ENCODE measurements at places on chromosomes 1 and 21. TPM values are rescaled to one million over a fixed set of nuclear protein-coding genes. Genes with fewer than 3 reads are reported as not detected.

The CD164L2 gene
- polyA plus RNA-seq: not detected

DNA sequence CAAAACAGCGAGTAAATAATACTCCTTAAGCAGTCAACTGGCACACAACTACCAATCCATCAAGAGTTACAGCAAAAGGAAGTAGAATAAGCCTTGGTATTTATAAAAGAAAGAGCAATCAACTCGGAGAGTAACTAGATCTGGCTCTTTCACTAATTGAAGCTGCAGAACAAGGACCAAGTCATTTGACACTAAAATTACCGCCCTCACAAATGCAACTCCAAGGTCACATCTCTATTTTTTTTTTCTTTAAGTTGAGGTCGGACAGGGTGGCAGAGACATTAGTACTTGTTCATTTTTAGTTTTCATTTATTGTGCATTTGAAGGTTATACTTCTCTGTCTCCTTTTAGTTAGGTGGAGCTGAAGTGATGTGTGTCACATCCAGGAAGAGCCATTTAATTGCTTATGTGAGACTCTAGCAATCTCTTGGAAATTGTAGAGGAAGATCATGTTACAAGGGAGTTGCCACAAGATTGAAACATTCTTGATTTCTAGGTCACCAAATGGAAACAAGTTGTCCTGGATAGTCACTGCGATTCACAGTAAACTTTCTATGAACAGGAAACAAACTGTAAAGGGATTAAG lies 138.1 kb upstream of the ADAMTS5 start:
- no peak for DNase-seq

- DNase-seq: no peak
Observed at GRCh38 chr1:236491469-236492136, 32.2 kb upstream of the LGALS8 start.

GRCh38 chr1:228794173-228794572 lies 58.9 kb downstream of the RHOU start:
- no peak for DNase-seq

DNA sequence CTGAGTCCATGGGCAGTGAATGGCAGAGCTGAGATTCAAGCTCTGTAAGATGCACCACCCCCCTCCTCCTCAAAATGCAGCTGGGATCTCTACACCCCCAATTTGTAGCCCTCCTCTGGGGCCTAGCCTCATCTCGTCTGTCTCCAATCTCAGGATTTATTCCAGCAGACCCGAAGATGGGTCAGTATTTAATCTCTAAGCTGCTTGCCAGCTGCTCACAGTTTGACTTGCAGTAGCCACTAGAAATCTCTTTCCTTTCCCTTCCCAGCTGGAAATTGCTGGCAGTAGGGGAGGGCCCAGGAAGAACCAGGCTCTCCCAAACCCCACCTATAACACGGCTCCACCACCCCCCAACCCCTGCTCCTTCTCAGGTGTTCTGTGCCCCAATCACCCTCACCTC lies 1.5 kb downstream of the LACTBL1 start:
- DNase-seq: no peak

GRCh38 chr1:98557895-98558294 lies 103.6 kb upstream of the SNX7 start:
- no peak for DNase-seq

The CDA gene
- polyA plus RNA-seq: 2.1 TPM

DNA sequence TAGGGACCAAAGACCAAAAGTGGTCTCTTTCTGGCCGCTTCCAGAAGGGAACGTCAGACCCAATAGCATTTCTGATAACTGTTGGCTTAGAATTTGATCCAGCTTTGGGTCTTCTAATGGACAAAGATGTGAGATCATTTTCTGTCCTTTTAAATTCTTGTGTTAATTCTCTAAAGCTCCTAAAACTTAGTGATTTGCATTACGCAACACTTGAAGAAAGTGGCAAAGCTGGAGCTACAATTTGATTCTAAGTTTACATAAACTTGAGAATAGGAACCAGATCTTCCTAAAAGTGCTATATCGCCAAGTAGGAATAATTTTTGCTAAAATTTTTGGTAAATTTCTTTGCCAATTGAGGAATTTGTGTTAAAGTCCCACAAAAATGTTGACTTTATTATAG lies 21.6 kb upstream of the PLA2G4A start:
- DNase-seq: no peak

DNA sequence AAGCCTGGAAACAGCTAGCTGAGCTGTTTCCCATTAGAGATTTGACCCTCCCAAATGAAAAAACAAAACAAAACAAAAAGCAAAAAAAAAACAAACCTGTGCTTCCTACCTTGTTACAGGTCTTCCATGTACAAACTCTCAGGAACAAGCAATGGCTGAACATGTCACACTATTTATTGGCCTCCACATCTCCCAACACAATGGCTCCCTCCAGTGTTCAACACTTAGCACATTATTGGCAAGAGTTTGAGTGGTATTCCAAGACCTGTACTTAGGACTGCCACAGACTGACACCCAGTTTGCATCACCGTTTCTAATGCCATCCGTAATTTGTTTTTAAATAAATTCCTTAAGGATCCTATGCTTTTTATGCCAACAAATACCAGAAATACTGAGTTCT lies 195.0 kb upstream of the OLFM3 start:
- peak; percentile 75 for DNase-seq

The SLC5A9 gene
- 26.5 TPM for polyA plus RNA-seq

- no peak for DNase-seq
Observed at GRCh38 chr1:28056129-28056925, 32.1 kb downstream of the EYA3 start.

GRCh38 chr1:12168451-12169160 lies 1.8 kb downstream of the TNFRSF1B start:
- no peak for DNase-seq

The CYB561D1 gene
- 4.8 TPM for polyA plus RNA-seq

The TDRD10 gene
- polyA plus RNA-seq: not detected

- DNase-seq: no peak
Observed at GRCh38 chr1:166902279-166902678, 26.2 kb upstream of the TADA1 start.

DNA sequence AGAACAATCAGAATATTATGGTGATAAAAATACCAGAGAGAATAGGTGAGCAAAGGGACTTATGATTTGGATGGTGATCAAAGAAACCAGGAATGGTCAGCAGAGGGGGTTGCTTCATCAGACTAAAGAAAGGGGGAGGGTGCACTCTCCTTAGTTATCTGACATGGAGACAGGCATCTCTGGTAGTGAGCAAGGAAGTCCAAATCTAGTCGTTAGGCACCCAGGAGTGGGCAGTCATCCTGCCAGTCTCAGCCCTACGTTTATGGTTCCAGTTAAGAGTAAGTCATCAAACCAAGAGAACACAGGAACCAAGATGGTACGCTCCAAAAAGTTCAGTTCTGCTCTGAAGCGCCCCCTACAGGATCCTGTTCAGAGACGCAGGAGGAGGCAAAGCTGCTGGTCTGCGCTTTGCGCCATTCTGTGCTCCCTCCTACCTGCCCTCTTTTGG lies 28.6 kb downstream of the EBNA1BP2 start:
- no peak for DNase-seq

The OXCT2 gene
- polyA plus RNA-seq: 0.39 TPM

The GBP3 gene
- 5.4 TPM for polyA plus RNA-seq

- no peak for DNase-seq
Observed at GRCh38 chr21:29189353-29189752, 58.9 kb downstream of the MAP3K7CL start.

- DNase-seq: peak; percentile 50
Observed at GRCh38 chr21:44697811-44698734, 1.1 kb downstream of the KRTAP10-12 start.

- no peak for DNase-seq
Observed at GRCh38 chr1:17259233-17259873, 10.5 kb downstream of the PADI3 start.

GRCh38 chr21:34865400-34866241 lies 183.5 kb downstream of the RUNX1 start:
- DNase-seq: peak; percentile 59

DNA sequence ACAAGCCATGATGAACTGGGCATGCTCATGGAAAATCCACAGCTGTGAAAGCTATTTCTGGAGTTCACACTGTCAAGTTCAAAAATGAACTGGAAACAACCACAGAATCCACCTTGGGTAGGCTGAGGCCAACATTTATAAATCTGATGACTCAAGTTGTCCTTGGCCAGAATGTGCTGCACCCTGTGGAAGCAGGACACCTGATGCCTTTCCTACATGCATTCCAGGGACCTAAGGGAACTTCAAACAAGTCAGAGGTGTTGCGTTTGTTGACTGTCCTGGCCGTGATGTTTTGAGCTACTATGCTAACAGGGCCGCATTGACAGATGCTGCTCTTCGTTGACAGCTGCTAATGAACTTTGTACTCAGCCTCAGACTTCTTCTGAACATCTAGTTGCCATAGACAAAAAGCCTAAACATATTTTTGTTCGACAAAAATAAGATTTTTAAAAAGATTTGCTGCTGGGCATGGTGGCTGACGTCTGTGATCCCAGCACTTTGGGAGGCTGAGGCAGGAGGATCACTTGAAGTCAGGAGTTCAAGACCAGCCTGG lies 127.9 kb upstream of the SLC45A1 start:
- DNase-seq: peak; percentile 53
